ENCODE measurements at places on chromosomes 3 and 15.

GRCh38 chr15:45921376-45921775, 286.5 kb downstream of the SQOR start:
- no peak for DNase-seq

DNA sequence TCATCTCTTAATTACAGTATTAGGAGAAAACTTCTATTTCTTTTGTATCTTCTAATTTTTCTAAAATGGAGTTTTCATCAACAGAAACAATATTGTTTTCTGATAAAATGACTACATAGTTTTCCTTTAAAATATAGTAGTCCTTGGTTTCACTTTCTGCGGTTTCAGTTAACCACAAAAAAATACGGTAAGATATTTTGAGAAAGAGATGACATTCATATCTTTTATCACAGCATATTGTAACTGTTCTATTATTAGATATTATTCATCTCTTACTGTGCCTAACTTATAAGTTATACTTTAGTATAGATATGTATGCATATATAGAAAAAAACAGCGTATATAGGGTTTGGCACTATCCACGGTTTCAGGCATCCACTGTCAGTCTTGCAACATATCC, 2.3 kb downstream of the B4GALT4 start:
- no peak for DNase-seq

DNA sequence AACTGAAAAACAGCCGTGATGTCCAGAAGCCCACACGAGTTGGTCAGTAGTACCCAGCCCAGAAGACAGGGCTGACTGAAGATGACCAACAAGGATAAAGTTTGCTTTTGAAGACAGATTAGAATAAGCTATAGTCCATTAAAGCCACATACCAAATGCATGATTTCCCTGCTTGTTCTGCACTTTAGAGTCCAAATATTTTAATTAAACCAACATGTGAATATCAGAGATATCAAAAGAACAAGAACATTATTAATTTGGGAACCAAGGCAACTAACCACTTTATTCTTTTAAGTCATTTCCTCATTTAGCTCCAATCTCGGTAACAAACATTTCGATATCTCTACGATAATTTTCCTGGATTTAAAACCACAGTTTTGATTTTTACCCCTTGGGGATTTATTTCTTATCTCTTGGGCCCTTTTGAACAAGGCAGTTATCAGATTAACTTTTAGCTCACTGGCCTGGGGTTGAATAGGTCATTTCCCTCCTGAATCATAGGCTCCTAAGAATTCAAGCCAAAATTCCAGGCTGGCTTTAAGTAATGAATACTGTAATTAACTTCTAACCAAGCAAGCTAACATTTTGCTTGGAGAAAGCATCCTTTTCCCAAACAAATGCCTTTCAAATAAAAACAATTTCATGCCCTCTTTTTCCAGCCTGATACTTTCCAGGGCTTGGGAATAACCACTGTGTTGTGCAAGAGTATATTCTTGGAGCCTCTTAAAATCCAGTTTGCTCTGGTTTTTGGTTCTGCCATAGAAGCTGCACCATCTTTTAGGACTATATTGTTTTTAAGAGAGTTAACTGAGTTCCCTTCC, 102.9 kb upstream of the NR2E3 start:
- DNase-seq, result no peak

DNA sequence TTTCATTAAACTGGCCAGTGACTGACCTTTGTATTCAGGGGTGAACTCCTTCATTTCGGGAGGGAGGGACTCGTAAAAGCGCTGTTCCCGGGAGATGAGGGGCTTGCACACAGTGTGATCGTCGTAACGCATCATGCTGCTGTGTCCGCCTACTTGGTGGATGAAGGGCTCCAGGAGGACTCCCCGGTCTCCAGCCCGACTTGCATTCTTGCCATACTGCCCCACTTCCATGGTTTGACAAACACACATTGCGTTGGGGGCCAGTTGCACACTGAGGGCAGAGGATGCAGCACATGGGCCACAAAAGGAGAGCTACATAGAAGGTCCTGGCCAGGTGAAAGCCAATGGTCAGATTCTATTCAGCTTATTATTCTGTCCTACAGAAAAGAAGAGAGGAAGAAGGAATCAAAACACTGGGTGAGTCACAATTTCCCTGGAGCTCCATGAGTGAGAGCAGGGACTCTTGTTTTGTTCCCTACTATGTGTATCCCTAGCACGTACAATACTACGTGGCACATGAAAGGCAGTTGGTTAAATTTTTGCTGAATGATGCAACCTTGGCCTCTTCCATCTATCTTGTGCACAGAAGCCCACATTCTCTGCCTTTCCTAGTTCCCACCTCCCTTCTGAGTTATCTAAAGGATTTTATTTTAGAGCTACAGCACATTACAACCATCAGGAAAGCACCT, 24.2 kb upstream of the GMPPB start:
- DNase-seq, result no peak

DNA sequence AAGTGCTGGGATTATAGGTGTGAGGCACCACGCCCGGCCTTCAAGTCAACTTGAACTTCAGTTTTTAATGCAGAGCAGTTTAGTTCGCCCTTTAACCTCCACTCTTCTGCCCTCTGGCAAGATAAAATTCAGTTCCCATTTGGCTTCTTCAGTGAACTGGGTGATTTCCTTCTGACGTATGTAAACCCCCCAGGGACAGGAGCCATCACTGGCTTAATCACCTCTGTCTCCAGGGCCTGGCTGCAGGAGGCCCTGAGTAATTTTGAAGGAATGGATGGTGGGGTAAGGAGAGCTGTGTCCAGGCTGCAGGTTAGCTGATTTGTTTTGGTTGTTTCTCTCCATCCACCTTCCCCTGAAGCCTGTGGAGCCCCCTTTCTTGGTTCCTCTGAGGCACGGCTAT, 11.9 kb downstream of the MCM2 start:
- no peak for DNase-seq

DNA sequence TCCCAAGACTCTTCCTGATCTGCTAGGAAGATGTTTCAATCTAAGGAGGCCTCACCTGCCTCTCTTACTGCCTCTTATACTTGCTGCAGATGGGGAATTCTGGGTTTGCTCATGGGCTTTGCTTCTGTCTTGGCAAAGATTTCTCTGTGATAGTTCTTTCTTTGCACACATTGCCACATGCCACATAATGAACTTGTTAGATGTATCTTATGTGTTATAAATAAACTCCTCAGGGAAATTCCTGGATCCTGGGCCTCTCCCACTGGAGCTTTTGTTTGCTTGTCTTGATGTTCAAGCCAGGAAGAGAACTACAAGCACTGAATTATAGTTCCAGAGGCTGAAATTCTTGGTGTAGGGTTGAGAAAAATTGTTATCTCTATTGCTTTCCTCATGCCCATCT, 12.2 kb downstream of the RTP1 start:
- no peak for DNase-seq

DNA sequence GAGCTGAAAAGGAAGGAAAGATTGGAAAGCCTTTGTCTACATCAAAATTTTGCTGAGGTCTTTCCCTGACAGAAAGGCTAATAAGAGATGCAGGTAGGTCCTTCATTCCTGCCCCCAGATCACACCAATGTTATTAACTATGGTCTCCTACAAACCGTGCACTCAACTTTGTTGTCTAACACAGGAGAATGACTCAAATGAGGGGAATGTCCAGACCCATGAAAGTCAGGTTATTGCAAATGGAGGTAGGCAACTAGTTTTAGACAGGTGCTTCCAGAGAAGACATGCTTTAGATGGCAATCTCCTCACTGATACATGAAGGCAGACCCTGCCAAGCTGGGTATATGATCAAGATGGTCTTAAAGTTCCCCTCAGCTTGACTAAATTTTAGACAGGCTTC, 51.0 kb downstream of the NFKBIZ start:
- no peak for DNase-seq

DNA sequence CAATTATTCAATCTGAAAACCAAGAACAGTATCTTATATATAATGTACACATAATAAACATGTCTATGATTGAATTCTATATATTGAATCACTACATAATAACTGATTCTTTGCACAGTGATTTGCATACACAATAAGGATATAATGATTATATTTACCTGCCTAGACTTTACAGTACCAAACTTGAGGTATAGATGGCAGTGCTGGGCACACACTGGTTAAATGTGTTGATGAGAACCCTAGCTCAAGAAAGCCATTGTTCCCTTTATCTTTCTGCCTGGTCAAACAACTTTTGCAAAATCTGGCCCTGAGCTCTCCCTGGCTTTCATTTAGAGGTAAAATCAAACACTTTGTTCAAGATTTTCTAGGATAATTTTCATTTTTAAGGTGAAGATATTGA, 697.7 kb downstream of the TUSC7 start:
- DNase-seq, result no peak

DNA sequence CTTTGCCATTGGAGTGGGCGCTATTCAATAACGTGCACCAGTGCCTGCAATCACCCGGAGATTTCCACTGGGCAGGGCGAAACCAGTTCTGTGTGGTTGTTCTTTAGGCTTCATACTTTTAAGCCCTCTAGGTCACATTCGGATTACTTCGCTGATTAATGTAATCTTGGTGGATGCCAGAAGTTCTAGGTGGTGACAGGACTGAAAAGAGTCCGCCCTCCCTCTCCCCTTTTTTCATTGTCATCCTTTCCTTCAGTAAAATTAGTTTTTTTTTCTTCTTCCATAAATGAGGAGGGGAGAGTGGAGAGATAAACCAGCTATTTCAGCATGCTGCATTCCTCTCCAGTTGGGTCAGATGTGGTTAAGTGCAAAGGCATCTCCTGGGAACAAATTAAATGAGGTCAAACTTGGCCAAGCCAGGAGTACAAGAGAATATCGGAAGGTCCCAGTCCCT, 2.3 kb upstream of the SLC2A2 start:
- DNase-seq, result no peak

- DNase-seq, result no peak
Measured at GRCh38 chr3:50606596-50606995, 5.0 kb downstream of the CISH start.

DNA sequence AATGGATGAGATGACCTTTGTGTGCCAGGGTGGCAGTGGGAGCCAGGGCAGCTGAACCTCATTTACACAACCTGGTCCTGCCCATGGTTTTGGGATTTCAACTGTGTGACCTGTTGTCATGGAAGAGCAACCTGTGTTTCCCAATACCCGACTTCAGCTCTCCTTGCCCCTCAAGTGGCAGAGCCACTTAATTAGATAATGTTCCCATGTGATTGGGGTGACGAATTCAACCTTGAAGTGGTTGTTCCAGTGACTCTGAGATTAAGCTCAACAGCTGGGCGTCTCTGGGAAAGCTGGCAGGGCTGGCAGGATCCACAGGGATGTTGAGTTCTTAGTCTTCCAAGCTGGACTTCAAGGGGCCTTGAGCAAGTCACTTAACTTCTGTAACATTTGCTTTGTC, 71.0 kb downstream of the THSD4 start:
- no peak for DNase-seq

- DNase-seq, result no peak
Measured at GRCh38 chr15:48855501-48856440, 22.2 kb upstream of the EID1 start.

- DNase-seq, result no peak
Measured at GRCh38 chr15:45276831-45277230, 24.8 kb downstream of the SLC28A2 start.

DNA sequence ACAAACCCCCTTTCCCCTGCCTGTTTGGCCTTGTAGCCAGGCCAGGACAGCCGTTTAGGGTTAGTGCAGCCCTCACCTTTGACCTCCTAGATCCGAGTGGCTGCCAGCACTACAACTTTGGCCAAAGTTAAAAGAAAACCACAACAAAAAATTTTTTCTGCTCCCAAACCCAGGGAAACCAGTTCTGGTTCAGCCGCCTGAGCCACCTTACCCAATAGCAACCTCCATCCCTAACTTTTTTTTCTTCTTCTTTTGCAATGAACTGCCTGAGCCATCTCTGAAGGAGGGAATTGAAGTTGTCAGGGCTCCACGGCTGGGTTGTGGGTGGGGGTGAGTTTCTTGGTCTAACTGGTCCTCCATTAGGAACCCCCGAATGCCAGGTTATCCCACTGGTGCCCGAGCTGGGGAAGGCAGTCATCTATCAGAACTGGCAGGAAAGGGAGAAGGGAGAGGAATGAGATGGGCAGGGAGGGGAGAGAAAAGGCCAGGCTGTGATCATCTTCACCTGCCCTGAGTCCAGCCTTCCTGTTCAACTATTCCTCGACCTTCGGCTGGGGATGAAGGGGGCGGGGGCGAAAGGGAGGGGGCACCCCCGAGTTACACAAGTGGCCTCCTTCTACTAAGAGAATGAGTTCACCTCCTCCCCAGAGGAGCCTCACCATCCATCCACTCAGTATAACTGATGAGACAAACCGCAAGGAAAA, 6.2 kb upstream of the NR2F2 start:
- DNase-seq, result no peak

DNA sequence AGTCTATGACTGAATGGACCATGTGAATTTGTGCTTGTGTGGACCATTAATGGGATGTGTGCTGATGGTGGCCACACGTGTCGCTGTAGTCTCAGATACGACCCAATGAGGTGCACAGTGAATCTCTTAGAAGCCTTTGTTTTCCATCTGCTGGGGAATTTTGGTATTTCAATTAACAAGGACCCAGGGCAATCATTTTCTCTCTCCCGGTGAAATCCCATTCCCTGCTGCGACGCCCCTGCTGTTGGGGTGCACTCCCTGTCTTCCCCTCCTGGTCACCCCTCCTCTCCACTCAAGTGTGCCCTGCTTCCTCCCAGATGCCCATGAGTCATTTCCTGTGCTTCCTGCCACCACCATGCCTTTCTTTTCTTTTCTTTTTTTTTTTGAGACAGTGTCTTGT, 32.7 kb downstream of the EBLN2 start:
- no peak for DNase-seq

- no peak for DNase-seq
Measured at GRCh38 chr3:139523718-139524117, 15.8 kb downstream of the RBP1 start.
